ENCODE measurements at places on chromosomes 6 and 20.

DNA sequence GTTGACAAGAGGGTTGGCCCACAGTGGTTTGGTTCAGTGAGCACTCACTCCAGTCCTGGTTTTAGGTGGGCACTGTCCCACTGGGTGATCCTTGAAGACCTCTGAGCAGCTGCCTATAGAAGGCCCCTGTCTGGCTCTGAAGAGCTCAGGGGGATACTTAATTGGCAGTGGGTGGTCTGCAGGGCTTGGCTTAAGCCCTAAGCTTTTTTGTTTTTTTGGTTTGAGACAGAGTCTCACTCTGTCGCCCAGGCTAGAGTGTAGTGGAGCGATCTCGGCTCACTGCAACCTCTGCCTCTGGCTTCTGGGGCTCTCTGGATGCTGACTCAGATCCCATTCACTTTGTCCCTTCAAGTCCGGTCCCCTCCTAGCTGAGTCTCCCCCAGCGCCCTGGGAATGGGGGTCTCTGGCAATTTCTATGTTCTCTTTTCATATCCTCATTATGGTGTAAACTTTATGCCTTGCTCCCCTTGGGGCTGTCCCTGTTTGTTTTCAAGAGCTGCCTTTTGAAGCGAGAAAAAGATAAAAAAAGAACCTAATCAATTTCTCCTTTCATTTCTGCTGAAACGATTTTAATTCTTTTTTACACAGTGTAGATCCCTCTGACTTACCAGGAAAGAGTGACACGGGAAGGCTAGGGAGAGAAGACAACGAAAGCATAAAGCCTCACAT, 12.2 kb upstream of the KCNG1 start:
- no peak for DNase-seq

DNA sequence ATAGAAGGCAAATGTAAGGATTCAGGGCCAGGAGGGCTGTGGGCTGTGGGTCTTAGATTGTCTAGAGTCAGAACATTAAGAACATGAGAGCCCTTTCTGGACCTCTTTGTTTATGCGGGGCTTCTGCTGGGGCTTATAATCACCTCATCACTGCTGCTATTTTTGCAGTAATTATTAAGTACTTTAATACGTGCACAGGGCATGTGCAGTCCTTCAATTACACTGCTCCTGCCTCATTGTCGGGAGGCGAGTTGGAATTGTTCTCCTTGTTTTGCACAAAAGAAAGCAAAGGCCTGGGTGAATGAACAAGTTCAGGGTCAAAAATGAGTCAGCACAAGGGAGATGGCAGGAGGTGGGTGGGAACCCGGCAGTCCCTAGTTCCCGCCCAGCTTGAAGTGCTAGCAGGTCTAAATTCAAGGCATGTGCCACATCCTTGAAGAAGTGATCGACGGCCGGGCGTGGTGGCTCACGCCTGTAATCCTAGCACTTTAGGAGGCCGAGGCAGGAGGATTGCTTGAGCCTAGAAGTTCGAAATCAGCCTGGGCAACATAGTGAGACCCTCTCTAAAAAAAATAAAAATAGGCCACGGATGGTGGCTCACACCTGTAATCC, 34.4 kb upstream of the PTPN1 start:
- DNase-seq = no peak

DNA sequence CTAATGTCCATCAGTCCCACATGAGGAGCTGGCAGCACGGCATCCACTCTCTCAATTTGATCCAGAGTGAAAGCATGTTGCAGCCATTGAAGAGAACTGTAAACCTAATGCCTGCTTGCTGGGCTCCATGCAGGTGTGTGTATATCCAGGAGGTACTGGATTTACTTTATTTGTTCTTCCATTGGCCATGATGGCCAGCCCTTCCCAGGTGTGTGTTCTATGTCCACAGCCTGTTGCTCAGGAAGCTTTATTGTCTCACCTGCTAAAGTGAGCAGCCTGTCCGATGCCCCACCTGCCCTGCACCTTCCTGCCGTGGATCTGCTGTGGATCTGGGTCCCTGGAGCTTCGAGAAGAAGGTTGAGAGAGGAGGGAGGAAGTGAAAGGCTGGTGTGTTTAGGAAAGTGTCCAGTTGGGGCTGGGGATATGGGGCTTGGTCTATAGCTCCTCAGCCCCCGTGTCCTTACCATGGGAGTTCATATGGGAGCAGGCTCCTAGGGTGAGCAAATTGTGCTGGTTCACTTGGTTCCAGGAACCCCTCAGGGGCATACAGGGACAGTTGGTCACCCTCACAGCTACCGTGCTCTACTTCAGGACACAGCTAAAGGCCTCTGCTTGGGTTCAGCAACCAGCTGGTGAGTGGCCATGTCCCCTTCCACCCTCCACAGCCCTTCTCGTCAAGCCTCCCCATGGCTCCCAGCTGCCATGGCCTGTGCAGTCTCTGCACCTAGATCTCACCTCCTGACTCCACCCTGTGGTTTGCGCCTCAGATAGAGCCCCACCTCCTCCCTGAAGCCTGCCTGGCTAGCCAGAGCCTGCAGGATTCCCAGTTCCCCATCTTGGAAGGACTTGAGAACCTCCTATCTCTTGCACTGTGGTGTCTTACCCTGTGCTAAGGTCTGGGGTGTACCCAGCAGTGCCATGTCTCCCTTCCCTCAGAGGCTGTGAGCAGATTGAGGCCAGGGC, 12.7 kb downstream of the TREML2 start:
- no peak for DNase-seq

GRCh38 chr6:79687759-79688158, 56.6 kb downstream of the SH3BGRL2 start:
- no peak for DNase-seq

- DNase-seq = no peak
Observed at GRCh38 chr6:112144145-112144926, 56.9 kb downstream of the FAM229B start.

DNA sequence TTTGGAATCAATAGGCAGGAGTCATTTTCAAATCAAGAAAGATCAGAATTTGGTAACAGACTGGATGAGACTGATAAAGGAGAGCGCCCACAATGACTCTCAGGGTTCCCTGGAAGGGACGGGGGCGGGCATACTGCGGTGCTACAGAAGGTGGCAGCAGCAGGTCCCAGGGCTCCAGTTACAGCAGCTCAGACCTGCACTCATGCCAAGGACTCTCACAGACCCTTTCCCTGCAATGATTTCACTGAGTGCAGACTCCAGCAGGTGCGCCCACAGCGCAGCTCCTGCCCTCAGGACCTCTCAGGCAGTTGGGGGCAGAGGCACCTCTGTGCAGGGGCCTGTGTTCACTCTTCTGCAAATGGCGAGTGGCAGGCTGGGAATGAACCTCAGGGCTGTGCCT, 359.8 kb downstream of the ZFAND3 start:
- peak; percentile 36 for DNase-seq

DNA sequence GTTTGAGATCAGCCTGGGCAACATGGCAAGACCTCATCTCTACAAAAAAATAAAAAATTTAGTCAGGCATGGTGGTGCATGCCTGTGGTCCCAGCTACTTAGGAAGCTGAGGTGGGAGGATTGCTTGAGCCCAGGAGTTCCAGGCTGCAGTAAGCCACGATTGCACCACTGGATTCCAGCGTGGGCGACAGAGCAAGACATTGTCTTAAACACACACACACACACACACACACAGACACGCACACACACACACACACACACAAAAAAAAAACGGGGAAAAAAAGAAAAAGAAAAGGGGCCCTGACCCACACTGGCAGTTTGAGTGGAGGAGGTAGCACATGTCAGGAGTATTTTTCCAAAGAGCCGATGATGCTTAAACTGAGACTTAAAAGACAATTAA, 122.2 kb downstream of the AFG1L start:
- no peak for DNase-seq

DNA sequence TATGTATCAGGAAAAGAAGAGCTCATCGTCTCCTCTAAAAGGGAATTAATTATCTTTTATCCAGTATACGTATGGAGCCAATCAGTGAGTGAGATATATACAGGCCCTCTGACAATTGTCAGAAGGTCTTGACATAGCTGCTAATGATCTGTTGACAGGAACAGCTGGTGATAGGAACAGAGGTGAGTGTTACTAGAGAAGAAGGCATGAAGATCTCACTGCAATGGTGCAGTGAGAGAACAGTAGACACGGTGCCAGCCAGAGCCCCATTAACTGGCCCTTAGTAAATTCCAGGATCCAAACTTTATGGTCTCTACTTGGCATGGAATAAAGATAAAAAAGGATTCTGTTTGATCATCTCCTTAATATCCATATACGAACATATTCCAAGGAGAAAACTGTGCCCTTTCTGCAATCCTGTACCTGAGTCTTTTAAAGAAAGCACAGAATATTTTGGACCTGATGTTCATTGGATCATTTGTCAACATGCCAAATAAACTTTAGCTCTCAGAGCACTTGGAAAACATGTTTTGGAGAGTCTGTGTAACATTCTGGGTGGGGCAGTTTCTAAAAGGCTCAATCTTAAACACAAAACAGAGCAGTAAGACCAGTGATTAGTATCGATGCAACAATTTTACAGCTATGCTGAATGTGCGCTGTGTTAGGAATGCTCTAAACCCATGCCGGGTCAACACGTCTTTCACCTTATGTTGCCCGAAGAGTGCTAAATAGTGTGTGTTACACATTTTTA, 135.8 kb upstream of the CITED2 start:
- DNase-seq = no peak

GRCh38 chr6:52144196-52145076, 41.7 kb upstream of the IL17A start:
- DNase-seq = no peak

GRCh38 chr20:34632870-34633452, 43.9 kb downstream of the PIGU start:
- DNase-seq = no peak

DNA sequence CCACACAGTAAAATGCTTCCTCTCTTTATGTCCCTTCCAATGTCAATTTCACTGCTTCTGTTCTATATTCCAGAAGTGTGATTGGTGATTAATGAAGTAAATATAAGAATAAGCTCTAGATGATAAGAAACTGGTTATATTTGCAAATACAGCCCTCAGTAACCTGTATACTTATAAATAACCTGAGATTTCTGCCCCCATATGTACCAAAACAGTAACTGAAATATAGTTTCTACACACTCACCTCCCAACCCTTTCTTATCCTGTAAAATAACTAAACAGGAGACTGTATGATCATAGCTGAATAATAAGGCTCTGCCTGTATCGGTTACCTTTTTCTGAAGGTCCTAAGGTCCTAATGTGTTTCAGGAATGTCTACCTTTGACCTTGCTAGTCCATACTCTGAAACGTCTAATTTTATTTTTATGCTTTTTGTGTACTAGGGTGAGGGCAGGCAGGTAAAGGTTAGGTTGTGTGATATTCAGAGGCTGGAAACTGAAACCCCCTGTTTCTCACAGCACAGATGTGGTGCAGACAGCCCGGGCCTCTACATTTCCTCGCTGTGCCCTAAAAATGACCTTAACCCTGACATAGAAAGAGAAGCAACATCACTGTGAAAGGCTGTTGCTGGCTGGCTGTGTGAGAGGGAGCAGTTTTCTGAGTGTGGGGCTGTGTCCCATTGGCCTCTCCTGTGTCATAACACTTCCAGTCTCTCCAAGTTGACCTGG, 378.8 kb downstream of the CENPW start:
- DNase-seq = no peak

GRCh38 chr6:24520929-24521546, 26.3 kb downstream of the ALDH5A1 start:
- DNase-seq = peak; percentile 75

- peak; percentile 26 for DNase-seq
Observed at GRCh38 chr6:170135821-170136471, 154.9 kb downstream of the DLL1 start.

DNA sequence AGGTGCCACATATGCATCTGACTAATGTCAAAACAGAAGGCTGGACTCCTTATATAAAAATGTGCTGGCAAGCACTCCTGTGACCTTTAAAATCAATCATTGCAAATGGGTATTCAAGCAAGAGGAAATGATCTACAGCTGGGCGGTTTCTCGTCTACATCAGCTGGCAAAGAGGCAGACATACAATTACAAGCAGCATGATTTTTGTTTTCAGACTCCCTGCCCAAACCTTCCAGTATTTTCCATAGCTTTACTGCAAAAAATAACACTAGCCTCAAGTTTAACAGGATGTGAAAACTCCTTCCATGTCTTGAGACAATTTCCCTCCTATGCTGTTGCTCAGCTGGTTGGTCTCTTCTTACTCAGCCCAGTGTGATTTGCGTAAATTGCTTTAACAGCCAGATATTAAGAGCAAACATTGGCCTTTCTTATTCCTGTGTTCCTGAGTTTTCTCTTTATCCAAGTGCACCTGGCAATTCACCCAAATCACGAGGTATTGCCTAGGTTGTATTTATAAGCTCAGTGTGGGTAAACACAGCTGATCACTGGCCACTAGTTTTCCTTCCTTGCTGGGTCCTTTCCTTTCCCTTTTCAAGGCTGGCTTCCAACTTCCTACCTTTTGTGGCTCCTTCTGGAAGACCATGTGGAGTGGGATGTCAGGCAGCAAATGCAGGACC, 130.4 kb downstream of the MOXD1 start:
- no peak for DNase-seq

- no peak for DNase-seq
Observed at GRCh38 chr6:15305909-15306308, 60.0 kb downstream of the JARID2 start.

DNA sequence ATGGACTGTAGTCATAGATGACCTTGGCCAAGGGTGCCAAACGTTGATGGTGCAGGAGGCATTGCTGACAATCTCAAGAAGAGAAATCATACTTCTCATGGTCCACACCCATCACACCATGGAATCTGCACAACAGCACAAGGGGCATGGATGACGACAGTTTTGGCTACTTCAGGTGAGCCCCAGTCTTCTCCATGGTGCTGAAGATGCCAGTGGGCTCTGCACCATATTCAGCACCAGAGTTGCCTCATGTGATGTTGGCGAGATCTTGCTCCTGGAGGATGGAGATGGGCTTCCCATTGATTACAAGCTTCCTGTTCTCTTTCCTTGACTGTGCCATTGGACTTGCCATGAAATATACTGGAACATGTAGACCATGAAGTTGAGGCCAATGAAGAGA, 188.9 kb downstream of the NRN1 start:
- DNase-seq = no peak

- no peak for DNase-seq
Observed at GRCh38 chr6:30571762-30572082, 480 bp downstream of the ABCF1 start.

- DNase-seq = peak; percentile 95
Observed at GRCh38 chr6:149648148-149649145, at the start of gene KATNA1. Gene KATNA1 (minus strand): TSS chr6:149648714. CDS start chr6:149638547, 10,167 bp downstream.

DNA sequence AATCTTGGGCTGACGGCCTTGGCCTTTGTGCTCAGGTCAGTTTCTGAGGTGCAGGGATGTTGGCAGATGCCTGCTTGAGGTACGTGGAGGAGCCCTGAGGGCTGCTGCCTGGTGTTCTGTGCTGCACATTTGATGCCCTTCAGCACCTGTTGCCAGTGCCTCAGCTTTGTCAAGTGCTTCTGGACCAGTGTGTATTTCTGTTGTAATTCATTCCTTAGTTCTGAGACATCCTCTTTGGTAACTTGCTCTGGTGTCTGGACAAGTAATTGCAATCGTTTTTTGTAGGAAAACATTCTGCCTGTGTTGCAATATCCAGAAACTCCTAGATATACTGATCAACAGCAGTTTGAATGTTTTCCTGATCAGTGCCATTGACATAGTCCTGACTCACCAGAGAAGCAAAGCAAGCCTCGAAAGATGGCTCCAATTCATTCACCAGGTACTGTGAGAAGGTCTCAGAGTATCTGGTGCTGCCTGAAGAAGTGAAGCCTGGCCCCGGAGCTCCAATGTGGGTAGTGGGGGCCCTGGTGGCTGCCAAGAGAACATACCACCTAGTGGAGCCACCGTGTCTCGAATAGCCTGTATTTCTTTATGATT, 26.7 kb downstream of the ZNF337 start:
- DNase-seq = peak; percentile 57

- DNase-seq = no peak
Observed at GRCh38 chr6:134061440-134061839, 9.0 kb upstream of the SLC2A12 start.

Measured in H9 (cell line).